Activated naive CD4-positive, alpha-beta T cell treated with Interleukin-2 at 50 U/mL for 16 hours (primary cell): ENCODE measurements at places on chromosomes 11 and 22.

DNA sequence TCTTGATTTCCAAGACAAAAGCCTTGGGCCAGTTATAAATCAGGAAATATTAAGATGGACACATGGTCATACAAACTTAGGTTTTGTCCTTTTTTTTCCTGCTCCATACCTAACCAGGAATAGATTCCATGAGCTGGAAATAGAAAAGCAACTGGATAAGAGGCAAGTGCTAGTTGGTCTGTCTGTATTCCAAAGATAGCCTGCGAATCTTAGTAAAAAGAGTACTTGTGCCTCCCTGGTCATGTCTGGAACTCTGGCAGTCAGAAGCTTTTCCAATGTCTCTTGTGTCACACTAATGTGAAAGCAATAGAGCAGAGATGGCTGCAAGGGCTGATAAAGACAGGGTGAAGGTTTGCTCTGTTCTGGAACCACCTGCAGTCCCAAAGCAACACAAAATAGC, 590.2 kb upstream of the ANO5 start:
- no peak for DNase-seq

GRCh38 chr11:44725016-44725685, 1.6 kb upstream of the TSPAN18 start:
- no peak for DNase-seq

DNA sequence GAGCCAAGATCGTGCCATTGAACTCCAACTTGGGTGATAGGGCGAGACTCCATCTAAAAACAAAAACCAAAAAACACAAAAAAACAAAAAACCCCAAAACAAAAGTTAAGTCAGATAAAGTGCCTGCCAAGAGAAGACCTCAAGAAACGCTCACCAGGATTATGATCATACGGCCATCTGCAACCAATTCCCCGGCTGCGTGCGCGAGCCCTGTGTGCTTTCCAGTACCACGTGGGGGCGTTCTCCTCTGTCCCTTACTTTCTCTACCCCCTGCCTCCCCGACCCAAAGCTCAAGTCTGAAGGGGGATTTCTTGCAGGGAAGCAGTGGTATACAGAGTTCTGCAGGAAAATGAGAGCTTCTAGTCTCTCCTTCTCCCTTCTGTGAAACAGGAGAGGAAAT, 10.5 kb upstream of the RPS19BP1 start:
- no peak for DNase-seq

DNA sequence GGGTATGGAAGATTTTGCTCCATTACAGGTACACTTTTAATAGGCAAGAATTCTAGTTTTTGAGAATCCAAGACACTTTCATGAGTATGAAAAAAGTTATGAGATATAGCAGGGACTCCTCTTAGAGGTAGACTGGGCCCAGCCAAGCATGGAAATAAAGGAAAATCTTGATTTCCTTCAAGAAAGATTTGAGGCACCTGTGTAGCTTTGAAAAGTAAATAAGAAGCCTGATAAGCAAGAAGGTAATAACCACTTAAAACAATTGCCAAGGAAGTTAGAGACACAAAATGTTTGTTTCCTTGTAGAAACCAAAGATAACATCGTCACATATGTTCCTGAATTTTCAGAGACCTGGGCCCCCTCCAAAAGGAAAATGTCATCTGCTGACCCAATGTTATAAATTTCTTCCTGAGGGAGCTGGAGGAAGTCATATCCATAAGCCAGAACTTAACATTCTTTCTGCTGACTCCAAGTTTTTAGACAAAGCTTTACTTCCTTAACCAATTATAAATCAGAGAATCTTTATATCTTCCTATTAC, 314.5 kb upstream of the ANO3 start:
- no peak for DNase-seq

DNA sequence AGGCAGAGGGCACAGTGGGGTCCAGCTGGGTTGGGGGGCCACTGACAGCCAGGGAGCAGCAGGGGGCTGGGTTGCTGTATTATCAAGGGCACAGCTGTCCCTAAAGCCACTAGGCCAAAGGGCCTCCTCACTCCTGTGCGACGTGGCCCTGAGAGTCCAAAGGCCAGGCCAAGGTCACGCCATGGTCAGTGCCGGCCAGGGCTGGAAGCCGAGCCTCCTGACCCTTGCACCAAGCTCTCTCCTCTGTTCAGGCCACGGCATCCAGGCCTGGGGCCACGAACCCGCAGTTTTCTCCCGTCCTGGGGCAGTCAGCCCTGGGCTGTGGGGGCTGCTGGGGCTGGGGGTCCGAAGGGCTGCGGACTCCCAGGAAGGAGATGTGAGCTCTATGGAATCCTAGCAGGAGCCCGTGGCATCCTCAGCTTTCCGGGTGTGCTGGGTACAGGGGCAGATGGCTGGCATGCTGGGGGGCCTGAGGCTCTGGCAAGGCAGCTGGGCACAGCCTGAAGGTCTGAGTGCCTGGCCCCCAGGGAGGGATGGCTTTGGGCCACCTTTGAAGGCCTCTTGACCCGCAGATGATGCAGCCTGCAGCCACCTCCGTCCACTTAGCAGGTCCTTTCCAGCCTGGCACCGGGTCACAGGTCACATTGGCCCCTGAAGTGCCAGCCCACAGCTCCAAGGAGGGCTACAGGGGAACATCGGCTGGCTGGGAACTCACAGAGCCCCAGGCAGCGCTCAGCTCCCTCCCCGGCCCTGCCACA, 17.3 kb upstream of the PPARA start:
- no peak for DNase-seq

DNA sequence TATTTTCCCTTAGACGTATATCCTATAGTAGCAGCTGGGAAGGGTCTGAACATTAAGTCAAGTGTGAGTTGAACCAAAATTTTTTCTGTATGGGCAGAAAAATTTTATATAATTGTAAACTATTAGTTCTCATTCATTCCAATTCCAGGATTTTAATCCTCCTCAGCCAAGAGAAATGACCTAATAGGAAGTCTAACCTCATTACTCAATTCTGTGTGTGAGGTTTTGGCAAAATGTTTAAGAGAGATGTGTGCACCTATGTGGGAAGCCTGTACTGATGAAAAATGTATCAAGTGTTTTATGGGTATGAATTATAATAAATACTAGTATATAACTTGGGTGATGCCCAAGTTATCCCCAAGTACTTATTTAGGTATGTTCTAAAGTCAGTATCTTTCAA, 311.6 kb upstream of the PITPNB start:
- no peak for DNase-seq

GRCh38 chr11:64894070-64894811, 15.8 kb upstream of the EHD1 start:
- DNase-seq, result peak; percentile 92

DNA sequence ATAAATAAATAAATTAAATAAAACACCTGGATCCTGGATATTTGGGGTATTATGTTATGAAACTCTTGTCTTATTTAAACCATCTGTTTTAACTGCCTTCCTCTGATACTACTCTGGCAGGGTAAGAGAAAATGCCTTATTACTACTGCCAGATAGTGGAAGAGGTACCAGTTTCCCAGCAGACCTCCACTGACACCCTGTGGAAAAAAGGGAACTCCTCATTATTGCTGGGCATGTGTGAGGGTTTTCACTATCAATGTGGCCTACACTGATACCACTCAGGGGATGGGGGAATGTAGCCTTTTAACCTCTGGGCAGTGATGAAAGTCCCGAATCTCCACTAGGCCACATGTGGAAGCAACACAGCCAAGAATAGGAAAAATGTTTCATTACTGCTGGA, 121.0 kb downstream of the LUZP2 start:
- no peak for DNase-seq

- no peak for DNase-seq
Observed at GRCh38 chr11:17633987-17634775, 85.2 kb upstream of the MYOD1 start.

- no peak for DNase-seq
Observed at GRCh38 chr11:78982473-78982872, 407.8 kb upstream of the NARS2 start.

DNA sequence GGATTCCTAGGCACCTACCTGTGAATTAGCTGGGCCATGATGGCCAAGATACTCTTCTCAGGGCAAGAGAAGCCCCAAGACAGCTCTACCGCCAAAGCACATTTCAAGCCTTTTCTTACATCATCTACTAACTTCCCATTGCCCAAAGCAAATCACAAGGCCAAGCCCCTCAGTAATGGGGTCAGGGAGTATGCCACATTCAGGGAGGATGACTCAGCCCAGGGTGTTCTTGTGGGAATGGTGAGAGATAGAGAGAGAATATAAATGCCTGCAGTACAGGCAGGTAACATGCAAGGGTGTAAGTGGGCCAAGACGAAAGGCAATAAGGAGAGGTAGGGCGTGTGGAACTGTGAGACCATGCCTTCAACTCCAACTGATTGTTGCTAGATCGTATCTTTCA, 162.5 kb upstream of the ISX start:
- no peak for DNase-seq

DNA sequence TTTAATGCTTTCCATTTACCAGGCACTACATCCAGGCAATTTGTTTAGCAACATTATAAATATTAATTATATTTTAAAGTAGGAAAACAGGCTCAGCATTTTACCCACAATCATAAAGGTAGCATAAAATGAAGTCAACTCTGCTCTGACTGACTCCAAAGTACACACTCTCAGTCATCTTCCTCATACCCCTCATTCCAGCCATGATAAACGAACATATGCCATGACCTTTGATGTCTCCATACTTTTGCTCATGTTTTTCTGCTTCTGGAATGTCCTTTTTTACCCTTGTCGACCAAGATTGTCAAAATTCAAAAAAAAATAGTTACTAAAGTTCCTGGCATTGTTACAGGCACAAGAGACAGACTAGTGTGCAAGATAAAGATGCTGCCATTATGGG, 77.7 kb upstream of the SOX6 start:
- DNase-seq, result no peak

GRCh38 chr11:75260396-75261170, 20.0 kb downstream of the TPBGL start:
- no peak for DNase-seq

- DNase-seq, result no peak
Observed at GRCh38 chr11:110431674-110432073, 1.9 kb downstream of the FDX1 start.

DNA sequence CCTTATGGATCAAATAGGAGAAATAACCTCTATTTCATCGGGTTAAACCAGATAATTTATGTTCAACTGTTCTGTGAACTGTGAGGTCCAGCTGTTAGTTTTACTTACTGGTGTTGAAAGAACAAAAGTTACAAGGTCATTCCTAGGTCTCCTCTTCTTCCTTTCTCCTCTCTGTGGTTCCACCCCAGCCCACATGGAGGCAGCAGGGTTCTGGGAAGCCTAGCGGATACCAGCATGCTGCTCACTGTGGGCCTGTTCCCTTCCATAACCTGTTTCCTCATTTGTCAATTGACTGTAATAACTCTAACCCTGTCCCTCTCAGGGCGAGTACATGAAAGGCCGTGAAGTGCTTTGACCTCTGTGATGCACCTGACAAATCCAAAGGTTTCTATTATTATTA, 27.8 kb downstream of the RELT start:
- no peak for DNase-seq

DNA sequence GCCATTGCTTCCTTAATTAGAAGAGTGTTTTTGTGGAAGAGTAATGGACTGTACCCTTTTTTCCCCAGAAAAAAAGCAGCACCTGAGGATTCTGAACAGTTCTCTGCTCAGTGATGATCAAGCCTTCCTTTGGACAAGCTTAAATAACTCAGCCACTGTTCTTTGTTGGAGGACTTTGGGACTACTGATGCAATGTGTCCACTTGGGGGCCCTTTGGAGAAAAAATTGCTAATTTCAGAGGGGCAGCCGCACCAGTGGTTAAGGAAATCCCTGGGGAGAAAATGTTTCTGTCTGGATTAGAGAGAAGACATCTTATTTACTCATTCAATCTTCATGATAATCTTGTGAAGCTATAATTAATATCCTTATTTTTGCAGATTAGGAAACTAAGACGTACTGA, 5.3 kb upstream of the KMT2A start:
- no peak for DNase-seq

DNA sequence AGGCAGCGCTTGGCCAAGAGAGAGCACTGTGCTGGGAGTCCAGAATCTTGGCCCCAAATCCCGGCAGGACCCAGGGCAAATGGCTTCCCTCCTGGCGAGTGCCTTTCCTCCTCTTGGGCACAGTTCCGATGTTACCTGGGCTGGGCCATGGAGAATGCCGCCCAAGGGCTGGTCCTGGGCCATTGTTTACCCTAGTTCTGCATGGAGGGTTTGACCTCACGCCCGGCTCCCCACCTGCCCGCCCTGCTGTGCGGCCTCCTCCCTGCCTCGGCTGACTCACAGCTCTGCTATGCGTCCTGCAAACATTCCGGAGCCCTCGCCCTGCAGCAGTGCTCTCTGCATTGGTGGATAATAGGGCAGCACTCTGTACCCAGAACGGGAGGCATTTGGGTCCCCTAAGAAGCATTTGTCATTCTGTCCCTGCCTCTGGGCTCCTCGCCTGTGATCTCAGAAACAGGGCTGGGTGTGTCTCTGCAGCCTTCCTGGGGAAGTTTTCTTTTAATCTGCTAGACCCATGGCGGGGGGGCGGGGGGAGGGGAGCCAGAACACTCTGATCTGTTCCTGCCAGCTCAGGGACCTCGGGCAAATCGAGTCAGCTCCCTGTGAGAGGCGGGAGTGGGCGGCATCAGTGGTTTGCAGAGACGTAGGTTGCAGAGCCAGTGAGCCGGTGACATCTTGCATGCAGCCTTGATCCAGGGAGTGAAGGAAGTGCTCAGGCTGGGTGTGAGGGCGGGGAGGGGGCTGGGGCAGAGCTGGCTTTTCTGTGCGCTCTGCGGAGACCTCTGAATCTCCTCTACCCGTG, 32.9 kb upstream of the SMIM38 start:
- DNase-seq, result peak; percentile 79

- DNase-seq, result peak; percentile 15
Observed at GRCh38 chr11:47510209-47510608, 42.7 kb downstream of the CELF1 start.

GRCh38 chr11:126862664-126863243, 137.8 kb downstream of the KIRREL3 start:
- DNase-seq, result no peak

GRCh38 chr11:80519596-80520506, 1079.0 kb upstream of the TENM4 start:
- no peak for DNase-seq

GRCh38 chr11:22521226-22521625, 104.4 kb downstream of the FANCF start:
- DNase-seq, result no peak
